PC-3 (cell line): ENCODE measurements at places on chromosomes 7 and 10.

- no peak for DNase-seq
These were observed 341.0 kb downstream of the GALNT17 start for GRCh38 chr7:71472962-71473361.

GRCh38 chr7:156753229-156753560 lies 112.6 kb downstream of the RNF32 start:
- DNase-seq = no peak

GRCh38 chr10:33661580-33662336 lies 327.3 kb upstream of the NRP1 start:
- DNase-seq = peak; percentile 86

- no peak for DNase-seq
These were observed 34.6 kb upstream of the PDE1C start for GRCh38 chr7:32104766-32105165.

DNA sequence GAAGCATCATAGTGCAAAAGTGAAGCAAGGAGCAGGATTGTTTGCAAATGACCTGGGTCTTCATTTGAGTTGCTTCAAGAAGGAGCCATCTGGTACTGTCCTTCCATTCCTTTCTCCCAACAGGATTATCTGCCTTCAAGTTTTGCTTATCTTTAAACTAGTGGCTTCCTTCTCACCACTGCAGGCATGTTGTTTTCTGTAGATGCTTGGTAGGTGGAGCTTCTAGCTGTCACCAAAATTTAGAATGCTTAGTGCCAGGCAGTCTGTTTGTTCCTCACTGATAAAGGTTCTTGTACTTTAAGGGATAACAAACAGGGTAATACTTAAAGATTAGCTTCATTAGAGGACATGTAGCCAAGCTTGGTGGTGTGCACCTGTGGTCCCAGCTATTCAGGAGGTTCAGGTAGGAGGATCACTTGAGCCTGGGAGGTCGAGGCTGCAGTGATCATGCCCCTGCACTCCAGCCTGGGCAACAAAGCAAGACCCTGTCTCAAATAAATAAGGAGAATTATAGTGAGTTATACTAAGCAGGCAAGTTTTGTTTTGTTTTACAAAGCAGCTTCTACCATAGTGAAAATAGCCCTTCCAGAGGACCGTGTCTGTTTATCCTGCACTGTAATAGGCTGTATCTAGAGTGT lies 5.7 kb downstream of the ARL5B start:
- DNase-seq = no peak

- DNase-seq = peak; percentile 79
These were observed 76.6 kb downstream of the DNAJC1 start for GRCh38 chr10:21926949-21927348.

DNA sequence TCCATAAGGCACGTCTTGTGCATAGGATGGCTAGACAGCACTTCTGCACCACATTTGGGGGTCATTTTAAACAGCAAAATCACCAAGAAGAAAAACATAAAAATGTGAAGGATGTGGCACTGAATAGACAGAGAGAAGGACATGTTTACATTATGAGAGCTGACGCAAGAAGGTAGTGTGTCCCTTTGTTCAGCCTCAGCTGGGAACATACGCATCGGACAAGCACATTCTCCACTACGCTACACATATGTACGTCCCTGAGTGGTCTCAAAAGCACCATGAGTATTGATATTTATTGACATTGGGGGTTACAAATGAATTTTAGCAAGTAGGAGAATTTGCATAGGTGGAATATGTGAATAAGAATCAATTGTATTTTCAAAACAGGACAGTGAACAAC lies 20.2 kb downstream of the DDC start:
- DNase-seq = no peak

GRCh38 chr10:43599333-43599732 lies 6.9 kb upstream of the ZNF485 start:
- no peak for DNase-seq

- DNase-seq = peak; percentile 69
These were observed 67.6 kb upstream of the DDC start for GRCh38 chr7:50632561-50633413.

- DNase-seq = no peak
These were observed 53.5 kb upstream of the FRMD4A start for GRCh38 chr10:14384116-14384730.

GRCh38 chr7:69989551-69989950 lies 391.3 kb downstream of the AUTS2 start:
- DNase-seq = no peak

DNA sequence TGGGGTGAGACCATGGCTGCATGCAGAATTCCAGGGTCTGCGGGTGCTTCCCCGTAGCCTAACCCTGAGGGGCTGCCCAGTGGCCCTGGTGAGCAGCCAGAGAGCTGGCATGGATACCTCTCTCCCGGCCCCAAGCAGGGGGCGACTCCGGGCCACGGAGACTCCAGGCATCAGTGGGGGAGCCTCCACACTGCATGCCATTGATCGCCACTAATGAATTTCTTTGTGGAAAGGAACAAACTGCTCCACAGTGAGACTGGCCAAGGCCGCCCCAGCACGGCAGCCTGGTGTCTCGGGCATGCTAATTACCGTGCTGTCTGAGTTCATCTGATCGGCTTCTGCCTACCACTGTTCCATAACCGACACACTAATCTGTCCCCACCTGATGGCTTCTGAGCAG lies 184.4 kb downstream of the GRID1 start:
- DNase-seq = no peak

DNA sequence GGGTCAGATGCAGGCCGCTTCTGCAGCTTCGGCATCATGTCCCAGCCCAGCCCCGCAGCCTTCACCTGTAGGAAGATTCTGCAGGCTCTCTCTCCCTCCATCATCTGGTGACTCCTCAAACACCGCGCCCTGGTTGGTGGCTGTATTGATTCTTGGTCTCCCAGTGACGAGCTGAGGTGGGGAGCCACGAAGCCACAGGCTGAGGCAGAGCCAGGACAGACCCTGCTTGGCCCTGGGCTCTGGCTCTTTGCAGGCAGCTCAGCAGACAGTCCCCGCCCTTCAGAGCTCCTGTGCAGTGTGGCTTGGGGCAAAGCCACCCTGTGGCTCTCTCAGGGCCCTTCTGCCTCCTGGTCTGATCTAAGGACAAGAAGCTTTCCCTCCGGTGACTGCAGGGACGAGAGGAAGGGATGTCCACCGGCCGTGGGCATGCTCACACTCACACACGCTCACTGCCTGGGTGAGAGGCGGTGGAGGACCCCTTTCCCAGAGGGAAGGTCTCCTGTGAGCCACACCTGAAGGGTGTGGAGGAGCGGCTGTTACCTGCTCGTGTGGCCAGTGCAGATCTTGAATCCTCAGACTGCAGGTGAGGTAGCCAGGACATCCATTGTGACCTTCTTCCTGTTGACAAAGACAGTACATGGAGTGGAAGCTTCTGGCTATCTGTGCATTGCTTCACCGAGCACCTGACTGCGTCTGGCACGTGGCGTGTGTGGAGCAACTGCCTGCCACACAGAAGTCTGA lies 79.6 kb downstream of the INPP5A start:
- DNase-seq = no peak

DNA sequence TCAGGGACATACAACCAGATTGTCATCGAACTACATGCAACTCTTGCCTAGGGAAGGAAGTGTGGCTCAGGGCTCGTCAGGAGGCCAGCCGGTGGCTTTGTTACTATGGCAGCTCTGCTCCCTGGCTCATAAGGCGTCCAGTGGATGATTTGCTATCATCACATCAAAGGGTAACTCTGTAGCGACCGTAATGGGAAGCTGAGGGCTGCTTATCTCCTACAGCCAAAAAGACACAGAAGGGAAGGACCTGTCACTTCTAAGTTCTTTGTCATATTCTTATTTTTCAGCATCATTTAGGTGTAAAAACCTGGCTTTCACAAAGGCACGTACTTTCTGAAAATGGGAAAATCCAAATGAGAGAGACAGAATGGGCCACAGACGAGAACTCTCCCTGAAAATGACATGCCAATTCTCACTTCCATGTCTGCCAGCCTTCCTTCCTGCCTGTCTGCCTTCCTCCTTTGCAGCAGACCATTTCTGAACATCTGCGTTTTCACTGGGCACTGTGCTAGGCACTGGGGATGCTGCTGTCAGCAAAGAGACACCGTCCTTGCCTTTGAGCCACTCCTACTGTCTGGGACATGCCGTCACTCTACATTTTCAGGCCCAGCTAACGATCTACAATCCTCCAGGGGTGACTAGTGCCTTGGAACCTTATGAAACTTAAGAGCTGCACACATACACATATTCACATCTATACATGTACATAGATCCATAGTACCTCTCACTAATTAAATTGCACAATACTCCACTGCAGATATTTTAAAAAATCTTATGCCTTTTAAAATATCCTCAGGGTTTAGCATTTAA lies 26.9 kb downstream of the ENKUR start:
- no peak for DNase-seq

DNA sequence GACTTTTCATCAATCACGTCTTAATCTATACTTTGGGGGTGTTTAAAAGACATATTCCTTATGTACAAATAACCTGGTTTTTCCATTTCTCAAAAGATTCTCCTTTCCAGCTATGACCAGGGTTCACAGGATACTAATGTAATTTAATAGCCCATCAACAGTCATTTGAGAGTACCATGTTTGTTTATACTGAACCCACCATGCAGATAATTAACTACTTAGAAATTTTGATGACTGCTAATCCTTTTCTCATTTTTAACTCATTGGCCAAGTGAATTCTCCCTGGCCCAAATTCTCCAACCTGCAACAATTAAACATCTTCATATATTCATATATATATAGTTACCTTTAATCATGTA lies 28.8 kb upstream of the KMT2E start:
- no peak for DNase-seq

- no peak for DNase-seq
These were observed 70.2 kb downstream of the GRB10 start for GRCh38 chr7:50712252-50713122.

DNA sequence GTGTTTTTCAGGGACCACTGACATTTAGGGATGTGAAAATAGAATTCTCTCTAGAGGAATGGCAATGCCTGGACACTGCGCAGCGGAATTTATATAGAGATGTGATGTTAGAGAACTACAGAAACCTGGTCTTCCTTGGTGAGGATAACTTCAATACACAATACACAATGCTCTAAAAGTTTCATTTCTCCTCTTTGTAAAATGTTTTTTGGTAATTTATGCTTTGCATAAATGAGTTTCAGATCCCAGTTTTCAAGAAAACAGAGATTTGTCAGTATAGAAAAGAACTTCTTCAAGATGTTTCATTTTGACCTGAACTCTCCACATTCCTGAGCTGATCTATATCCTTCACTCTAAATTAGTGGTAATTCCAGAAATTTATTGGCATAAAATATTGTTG lies 14.2 kb downstream of the ZNF92 start:
- no peak for DNase-seq

DNA sequence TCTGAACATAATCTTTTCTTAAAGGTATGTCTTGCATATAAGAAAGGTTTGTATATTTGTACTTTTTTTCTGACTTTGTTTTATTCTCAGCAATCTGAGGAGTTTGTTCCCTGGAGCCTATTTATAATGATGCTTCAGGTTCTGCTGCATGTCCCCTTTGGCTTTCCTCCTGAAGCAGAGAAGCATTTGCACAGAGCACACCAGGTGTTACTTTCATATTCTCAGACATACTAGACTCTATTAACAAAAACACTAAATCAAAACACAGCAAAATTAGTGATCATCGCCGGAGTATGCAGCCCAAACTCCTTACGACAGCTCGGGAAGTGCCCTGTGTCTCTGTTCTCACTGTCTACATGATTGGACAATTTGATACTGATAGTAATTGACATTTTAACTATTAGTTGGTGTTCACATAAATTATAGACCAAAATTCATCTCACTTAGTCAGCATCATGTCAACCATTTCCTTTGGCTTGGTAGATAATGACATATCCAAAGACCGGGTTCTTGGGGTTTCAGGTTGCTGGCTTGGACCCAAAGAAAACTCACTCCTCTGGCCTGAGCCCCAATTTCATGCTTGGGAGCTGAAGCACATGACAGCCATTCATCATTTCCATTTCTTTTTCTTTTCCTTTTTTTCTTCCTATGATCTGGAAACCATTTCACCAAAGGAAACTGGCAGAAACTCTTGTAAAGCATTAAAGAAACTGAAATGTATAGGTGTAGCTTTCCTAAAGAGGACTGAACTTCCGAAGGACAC lies 400.1 kb upstream of the NRP1 start:
- no peak for DNase-seq

- DNase-seq = no peak
These were observed 786.6 kb downstream of the LRMDA start for GRCh38 chr10:76218035-76218434.

GRCh38 chr10:119514819-119515218 lies 27.7 kb downstream of the RGS10 start:
- DNase-seq = no peak

DNA sequence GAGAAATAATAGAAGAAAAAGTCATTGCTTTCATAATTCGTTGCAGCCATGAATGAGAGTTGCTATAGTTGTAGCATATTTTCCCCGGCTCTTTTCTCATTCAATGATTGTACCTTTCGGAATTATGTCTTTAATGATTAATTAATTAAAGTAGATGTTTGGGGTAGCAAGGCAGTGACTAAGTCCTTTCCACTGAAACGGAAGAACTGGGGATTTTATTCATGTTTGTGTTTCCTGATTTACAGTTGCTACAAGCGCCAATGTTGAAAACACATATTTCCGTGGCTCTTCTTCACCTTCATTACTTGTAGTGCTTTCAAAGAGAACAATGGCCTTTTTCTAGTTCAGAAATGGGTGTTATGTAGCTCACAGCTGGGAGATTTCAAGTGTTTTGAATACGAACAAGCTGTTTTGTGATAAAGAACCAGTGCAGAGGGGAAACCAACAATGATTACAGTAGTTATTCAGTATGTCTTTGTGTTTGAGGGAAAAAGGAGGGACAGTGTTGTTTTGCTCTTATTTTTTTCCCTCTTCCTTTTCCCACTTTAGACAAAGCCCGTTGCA lies 153.5 kb downstream of the NSUN6 start:
- DNase-seq = no peak

DNA sequence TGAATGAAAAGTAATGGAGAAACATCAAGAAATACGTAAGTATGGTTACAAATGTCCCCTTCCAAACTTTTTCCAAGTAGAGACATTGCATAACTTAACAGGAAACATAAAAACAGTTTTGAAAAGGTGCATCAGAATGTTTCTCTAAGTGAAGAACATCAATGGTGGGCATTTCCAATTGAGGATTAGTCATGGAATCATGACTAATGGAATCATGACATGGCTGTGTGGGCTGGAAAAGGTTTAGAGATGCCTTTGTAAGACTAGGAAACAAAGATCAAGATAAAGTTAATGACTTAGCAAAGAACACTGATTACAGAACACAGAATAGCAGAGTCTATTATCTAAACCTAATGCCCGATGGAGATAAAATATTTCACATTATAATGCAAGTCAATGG lies 272.0 kb downstream of the HPSE2 start:
- DNase-seq = no peak

- DNase-seq = no peak
These were observed 209.0 kb upstream of the ZMIZ1 start for GRCh38 chr10:78859769-78860168.
